ENCODE measurements at places on chromosomes 12 and 14.
A peak's percentile ranks its signal among the peaks of the same experiment; 100 is the strongest.

- DNase-seq, result no peak
Observed at GRCh38 chr14:68519671-68520187, 273.1 kb downstream of the ZFP36L1 start.

GRCh38 chr14:57652769-57653168 is 159.1 kb upstream of the CCDC198 start:
- no peak for DNase-seq

DNA sequence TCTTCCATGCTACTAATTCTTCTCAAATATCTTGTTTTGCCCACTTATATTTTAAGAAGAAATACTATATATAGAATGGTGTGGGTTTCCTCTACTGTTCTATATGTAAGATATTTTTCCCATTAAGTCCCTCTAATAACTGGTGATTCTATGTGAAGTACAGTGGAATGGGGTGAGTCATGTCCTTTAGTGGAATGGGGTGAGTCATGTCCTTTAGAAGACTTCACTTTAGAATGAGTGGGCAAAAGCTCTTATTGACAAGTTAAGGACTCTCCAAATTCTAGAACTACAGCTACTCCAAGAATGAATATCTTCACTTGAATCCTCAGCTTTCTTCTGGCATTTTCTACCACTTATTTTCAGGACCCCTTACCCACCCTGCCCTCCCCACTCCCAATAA is 349.9 kb downstream of the ETNK1 start:
- DNase-seq, result no peak

DNA sequence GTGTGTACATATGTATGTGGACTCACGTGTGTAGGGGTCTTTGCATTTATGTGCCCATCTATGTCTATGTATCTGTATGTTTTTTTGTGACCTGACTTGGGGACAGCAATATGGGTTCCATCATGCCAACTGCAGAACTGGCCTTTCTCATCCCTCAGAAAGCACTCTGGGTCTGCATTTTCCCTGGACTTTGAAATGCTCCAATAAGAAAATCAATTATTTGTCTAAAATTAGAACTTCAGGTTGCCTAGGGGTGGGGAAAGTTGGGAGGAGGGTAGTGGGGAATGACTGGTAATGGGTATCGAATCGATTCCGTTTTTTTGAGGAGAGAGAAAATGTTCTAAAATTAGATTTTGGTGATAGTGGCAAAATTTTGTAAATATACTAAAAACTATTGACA is 140.8 kb upstream of the NOS1 start:
- no peak for DNase-seq

GRCh38 chr14:69620211-69620611 is 8.8 kb downstream of the SUSD6 start:
- no peak for DNase-seq

DNA sequence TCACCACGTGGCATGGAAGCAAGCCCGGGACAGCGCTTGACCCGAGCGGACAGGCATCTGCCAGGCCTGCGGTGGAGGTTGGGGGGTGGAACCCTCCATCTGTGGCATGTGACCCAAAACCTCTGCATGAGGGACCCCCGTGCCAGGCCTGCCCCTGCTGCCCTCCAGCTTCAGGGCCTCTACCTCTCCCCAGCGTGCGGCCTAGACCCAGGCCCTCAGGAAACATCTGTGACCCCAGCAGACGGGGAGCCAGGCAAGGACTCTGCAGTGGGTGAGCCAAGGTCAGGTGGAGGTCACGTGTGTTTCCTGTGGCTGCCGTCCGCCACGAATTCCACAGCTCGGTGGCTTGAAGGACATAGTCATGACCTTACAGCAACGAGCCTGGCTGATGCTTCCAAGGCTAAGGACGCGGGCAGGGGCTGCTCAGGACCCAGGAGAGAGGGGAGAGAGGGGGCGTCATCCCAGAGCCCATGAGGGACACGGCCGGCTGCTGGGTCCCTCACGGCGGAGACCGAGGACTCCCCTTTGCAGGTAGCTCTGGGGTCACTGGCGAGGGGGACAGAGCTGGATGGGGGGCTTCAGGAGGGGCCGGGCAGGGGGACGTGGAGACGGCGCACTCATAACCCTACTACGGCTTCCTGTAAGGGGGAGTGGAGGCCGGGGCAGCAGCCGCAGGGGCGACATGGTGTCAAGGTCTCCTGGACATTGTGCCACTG is 91.5 kb downstream of the GALNT9 start:
- DNase-seq, result no peak

GRCh38 chr14:93003945-93004698 is 81.2 kb downstream of the CHGA start:
- DNase-seq, result no peak

- DNase-seq, result no peak
Observed at GRCh38 chr12:68097386-68097785, 62.2 kb downstream of the IFNG start.

GRCh38 chr14:69593018-69593677 is 18.2 kb upstream of the SUSD6 start:
- DNase-seq, result no peak

DNA sequence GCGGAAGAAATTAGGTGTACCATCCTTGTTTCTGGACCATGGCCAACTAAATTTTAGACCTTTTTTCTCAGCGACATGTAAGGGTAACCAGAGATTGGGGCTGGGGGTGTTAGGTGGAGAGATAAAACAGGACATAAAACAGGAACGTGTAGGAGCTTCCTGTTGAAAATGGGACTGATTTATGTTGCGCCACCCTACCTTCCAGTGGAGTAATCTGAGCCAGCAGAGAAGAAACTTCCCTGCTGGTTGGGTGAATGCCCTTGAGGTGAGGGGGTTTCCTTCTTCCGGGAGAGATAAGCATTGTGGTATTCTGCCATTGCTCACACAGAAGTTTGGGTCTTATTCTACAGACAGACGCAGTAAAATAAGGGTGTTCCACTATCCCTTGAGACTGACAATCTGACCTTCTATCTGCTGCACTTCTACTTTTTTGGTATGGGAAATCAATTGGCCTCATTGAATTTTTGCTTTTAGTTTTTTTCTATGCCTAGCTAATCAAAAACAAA is 417.6 kb downstream of the PCNX1 start:
- DNase-seq, result peak; percentile 58

DNA sequence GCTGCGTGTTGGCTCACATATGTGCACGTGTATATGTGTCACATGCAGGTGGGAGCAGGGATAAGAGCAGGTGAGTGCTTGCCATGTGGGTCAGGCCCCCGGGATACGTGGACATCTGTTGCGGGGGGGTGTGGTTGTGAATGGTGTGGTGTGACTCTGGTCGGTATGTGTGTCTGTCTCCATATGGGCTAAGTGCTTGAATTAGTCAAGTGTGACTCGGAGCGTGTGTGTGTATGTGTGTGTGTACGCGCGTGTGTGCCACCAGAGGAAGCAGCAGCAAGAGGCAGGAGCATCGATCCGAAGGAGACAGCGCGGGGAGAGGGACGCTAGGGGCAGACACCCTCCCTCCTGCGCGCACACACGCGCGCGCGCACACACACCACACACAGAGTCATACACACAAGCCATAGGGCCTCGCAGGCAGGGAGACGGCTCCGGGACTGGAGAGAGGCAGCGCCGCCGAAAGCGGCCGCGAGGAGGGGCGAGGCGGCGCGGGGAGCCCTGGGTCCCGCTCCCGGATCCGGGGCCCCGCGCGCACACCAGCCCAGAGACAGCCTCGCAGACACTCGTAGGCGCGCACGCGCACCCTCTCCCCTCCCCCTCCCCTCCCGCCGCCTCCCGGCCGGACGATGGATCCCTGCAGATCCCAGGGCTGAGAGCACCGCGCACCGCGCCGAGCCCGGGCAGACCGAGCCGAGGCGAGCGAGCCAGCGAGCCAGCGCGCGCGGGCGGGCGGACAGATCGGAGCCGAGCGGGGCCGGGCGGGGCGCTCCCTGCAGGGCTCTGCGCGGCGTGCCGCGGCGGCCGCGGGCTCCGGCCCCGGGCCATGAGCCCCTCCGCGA is at the start of gene ASIC1:
TSS of gene ASIC1 (plus strand) at position 597 of the 842 bp plus-strand sequence. CDS start 1,171 bp downstream, outside the sequence.
- DNase-seq, result peak; percentile 67

DNA sequence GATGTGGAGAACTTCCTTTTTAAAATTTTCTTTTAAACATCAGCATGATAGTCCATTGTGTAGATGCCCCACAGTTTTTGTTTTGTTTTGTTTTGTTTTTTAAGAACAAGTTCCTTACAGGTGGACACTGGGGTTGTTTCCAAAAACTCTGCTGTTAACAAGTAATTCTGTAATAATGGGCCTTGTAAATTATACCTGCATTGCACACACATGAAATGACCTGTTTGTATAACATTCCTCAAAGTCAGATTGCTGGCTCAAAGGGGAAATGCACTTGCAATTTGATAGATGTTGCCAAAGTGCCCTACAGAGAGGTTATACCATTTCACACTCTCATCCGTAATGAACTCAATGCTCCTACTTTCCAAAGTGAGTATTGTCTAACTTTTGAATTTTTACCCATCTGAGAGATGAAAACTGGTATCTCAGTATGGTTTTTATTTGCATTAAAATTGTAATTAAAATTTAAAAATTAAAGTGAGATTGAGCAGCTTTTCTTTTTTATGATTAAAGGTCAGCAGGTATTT is 89.2 kb downstream of the SPPL3 start:
- DNase-seq, result no peak

DNA sequence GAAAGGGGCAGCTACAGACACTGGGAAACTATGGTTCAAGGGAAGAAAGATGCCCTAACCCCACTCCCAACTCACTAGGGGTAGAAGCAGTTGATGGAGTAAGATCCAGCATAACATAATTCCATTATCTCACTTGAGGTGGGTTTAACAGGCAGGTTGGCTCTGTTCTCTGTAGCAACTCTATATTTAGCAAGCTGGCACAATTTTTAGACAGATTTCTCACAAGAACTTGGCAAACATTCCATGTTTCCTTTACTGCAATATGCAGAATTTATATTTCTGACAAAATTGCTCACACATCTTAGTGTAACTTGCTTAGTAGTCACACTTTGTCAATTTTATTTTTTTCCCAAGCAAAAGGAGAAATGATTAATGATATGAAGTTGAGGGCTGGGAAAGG is 475.4 kb downstream of the RMST start:
- no peak for DNase-seq

DNA sequence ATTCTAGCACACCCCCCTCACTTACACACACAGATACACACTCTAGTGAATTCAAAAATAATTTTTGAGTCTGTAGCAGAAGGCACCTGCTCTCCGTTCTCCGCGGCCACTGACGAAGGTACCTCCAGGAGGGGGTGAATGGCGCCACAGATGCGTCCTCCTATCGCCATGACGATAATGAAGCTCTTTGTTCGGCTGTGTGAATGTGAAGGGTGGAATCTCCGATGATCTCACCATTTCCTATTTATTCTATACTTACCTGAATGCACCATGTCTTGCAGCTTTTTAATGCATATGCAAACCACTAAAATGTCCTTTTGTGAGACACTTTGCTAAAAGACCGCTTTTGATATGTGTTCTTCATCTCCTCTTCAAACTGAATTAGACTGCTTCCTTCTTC is 162.7 kb downstream of the EGLN3 start:
- DNase-seq, result no peak

DNA sequence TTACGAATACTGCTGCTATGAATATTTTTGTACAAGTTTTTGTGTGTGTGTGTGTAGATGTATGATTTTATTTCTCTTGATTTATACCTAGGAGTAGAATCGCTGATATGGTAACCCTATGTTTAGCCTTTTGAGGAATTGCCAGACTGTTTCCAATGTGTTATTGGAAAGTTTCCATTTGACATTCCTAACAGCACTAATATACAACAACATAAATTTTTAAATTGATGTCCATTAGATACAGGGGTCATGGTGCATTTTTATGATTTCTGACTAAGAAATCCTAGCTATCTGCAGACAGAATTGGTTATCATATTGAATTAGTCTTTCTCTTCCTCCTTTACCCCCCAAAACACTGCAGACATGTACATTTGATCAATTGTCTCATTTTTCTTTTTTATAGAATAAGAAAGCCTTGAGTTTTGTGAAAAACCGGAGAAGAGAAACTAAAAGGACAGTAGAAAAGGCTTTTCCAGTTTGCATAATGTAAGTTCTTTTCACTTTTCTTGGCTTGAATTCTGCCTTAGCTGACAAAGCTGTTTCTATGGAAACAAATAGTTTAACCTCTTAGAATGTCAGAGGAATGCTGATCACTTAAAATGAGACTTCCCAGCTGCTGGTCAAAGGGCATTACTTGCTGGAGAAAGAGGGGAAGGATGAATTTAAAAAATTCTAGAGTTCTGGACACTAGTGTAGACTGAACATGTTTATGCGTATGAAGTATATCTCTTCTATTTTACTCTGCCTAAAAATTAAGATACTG is 28.2 kb downstream of the PALS1 start:
- DNase-seq, result no peak

DNA sequence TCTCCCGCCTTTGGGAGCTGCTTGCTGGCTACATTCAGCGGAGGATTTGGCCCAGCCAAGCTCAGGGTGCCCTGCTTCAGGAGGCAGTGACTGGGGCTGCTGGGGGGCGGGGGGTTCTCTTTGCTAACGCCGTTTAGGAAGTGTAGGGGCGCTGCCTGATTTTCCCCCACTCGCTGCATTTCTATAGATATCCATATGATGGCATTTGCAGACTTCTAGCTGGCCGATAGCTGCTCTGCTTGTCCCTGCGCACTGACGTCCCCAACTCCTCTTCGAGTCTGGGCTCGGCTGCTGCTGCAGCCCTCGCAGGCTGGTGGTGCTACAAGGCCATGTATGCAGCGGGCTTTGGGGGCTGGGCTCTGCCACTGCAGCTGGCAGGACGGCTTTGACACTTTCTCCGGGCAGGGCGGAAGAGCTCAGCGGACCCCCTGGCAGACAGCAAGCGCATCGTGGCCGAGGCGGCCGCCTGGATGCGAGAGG is 3.1 kb downstream of the LRFN5 start:
- DNase-seq, result peak; percentile 29

DNA sequence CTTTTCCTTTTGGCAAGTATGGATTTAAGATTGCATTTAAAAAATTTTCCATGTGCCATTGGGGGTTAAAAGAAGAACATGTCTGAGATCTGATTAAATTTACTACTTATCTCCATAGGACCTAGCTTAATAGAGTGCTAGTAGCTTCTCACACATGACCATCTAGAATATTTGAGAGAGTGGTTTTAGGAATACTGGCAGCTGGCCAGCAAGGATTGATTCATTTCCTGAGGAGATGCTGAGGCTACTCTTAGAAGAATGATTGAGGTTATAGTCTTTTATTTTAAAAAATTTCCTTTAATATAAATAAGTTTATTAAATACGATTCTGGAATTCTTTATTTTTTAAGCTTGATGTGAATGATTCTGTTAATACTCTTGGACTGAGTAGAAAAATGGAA is 56.2 kb downstream of the MIPOL1 start:
- DNase-seq, result no peak
